ENCODE measurements at places on chromosomes 6 and 20.

DNA sequence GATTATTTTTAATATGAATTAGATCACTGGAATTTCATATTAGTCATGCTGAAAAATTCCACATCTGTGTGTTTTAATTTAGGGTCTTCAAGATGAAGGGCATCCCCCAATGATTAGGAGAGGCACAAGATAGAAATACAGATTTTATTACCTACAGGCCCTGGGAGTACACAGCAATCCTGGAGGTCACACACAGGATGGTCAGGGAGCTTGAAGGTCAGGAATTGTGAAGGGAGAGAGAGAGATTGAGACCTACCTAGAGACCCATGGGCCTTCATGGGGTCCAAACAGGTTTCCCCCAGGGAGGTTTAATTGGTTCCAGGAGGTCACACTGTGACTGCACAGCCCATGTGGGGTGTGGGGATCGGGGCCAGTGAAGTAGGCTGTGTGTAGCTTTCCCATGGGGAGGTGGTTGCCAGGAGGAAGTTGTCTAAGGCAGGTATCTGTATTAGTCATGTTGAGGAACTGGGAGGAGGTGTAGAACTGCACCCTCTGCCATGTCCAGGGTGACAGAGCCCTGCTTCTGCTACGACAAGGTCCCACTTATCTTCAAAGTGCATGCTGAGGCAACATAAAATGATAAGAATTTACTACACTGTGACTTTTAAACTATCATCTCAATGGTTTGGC is 18.3 kb downstream of the SNX9 start:
- no peak for DNase-seq

DNA sequence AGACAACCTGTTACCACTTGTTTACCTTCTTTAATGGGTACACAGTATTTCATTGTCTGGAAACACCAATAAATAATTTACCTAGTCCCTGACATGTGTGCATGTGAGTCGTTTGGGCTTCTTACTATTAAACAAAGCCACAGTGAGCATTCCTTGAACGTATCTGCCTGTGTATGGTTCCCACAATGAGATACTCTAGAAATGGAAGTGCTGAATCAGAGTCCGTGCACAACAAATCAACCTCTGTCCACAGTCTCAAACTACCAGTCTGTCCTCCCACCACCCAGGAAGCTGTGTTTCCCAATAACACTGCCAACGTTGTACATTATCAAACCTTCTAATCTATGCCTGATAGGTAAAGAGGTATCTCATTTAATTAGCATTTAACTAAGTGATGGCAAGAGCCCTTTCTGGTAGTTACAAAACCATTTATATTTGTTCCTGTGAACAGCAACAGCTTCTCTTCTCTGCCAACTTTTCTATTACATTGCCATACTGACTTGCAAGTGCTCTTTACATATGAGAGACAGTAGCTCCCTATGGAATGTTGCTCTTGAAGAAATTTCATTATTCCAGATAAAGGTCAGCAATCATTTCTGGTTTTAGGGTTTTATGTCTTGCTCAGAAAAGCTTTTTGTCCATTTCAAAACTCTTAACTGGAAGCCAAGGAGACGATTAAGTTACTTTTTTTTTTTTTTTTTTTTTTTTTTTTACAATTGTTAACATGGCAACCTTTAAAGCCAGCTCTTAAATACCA is 14.7 kb downstream of the JAG1 start:
- DNase-seq: no peak

DNA sequence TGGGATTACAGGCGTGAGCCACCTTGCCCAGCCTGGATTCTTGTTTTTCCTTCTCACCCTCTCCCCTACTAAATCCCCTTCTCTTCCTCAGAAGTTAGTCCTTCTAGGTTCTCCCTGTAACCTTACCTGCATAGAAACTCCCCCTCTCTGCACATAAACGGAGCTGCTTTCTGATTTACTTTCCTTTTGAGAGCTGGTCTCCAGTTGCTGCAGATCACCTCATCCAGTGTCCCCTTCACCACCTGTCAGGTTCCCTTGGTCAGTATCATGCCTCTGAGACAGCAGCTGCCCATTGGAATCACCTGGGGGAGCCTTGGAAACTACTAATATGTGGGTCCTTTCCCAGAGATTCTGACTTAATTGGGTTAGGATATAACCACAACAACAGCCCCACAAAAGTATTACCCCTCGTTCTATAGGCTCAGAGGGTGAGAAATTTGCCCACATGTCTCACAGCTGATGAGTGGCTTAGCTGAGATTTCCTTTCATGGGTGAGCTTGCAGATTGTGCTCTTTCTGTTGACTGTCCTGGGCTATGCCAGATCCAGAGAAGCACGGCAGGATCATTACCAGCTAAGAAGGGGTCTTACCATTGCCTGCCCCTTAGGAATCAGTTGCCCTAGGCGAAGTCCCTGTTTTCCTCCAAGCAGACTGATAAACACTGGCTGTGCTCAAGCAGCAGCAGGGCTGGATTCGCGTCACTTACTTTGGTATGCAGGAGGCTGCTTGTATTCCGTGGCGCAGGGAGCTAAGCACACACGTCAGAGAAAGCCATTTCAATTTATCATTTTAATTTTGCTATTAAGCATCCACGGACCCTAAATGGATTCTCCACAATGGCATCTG is 51.3 kb downstream of the AKAP12 start:
- no peak for DNase-seq

- DNase-seq: no peak
Measured at GRCh38 chr6:40706178-40706577, 119.0 kb upstream of the LRFN2 start.

GRCh38 chr20:53036992-53037391 is 64.8 kb downstream of the TSHZ2 start:
- no peak for DNase-seq

Data from esophagus squamous epithelium (tissue), 5 donors.